ENCODE measurements at places on chromosomes 12 and 14.

DNA sequence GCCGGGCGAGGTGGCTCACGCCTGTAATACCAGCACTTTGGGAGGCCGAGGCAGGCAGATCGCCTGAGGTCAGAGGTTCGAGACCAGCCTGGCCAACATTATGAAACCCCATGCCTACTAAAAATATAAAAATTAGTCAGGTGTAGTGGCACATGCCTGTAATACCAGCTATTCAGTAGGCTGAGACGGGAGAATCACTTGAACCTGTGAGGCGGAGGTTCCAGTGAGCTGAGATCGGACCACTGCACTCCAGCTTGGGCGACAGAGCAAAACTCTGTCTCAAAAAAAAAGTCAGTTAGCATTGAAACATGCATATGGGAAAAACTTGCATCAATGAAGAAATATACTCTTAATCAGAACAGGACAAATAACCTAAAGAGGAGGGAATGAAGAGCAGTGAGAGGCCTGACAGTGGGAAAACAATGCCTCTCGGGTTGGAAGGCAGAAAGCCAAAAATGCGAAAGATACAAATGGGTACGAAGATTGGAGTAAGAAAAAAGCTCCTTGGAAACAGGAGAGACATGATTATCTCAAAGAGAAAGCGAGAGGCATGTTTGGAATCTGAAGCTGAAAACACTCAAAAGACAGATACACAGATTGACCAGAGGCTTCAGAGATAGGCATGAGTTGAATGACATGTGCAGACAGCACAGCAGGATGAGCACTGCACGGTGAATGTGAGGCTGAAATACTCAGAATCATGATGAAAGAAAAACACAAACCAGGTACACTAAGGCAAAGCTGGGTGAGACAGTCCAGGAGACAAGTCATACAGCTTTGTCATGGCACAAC, 30.6 kb downstream of the RESF1 start:
- DNase-seq: no peak

- DNase-seq: no peak
These were observed 6.9 kb upstream of the SPRYD4 start for GRCh38 chr12:56461235-56462159.

GRCh38 chr12:94269316-94269999, 121.1 kb downstream of the PLXNC1 start:
- no peak for DNase-seq

DNA sequence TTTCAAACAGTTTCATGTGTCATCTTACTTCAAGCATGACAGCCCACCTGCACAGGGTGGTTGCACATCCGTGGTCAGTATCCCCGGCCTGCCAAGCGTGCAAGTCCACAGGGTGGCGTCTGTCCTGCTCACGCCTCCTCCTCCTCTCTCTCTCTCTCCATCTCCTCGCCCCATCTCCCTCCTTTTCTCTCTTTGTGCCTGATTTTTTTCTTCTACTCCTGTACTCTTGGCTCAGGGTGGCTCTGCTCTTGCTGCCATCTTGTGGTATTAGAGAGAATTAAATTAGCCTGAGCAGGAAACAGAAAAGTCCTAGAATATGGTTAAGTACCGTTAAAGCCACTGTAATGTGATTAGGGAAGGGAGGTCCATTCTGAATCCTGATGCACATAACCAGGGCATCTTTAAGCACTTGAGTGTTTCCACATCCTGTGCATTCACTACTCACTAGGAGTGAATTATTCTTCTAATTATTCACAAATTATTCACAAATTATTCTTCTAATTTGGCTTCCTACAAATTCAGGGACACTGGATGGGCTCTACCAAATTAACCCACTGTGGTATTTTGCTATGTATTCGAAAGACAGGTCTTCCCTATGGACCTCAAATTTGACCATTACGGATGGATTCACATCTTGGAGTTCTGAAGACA, 25.5 kb upstream of the DTX1 start:
- no peak for DNase-seq

GRCh38 chr12:38761636-38762342, 143.6 kb downstream of the CPNE8 start:
- DNase-seq: no peak

- no peak for DNase-seq
These were observed 18.9 kb downstream of the IGF1 start for GRCh38 chr12:102461501-102461900.

- DNase-seq: no peak
These were observed 12.6 kb upstream of the DIO2 start for GRCh38 chr14:80223696-80224465.

DNA sequence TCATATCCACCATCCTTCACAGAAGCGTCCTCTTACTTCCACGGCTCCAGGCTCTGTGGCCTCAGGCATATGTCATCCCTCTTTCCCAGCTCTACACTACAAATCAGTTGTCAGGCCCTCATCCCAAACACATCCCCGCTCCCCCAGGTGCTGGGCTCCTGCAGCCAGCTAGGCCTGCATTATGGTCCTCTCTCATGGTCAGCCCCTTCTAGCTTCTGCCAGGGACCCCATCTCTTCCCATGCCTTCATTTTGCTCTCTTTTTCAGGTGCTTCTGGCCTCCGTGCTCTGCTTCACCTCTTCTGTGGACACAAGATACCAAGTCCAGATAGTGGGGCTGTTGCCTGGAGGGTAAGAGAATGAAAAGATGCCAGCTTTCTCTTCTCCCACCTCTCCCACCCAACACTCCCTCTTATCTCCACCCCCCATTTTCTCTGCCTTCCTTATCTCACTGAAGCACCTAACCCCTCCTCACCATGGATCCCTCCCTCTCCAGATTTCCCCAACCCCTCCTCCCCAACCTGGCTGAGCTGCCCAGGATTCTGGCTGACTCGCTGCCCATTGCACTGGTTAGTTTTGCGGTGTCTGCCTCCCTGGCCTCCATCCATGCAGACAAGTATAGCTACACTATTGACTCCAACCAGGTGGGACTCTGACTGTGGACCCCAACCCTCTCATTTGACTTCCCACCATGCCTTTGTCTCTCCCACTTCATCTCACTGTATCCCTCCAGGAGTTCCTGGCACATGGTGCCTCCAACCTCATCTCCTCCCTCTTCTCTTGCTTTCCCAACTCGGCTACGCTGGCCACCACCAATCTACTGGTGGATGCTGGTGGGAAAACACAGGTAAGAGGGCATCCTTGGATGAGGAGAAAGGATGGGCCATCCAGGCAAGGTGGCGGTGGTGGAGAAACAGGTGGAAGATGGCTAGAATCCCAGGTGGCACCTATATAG, 10.4 kb downstream of the B4GALNT1 start:
- no peak for DNase-seq

DNA sequence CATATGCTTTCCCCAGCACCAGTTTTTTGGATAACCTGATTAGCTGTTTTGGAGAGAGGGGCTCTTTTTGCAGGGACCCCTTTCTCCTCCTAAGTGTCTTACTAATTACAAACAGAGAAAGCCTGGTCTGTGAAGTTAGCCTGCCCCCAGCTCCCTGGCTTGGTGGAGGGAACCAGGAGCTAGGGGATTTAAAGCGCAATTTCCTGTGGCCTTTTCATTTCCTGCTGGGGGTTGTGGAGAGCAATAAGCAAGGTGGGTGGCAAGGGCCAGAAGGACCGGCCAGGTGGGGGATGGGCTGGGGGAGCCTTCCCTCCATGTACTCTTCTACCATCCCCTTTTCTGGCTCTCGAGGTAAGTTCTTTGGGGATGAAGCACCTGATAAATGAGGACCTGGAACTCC, 4.1 kb upstream of the CISTR start:
- DNase-seq: no peak

DNA sequence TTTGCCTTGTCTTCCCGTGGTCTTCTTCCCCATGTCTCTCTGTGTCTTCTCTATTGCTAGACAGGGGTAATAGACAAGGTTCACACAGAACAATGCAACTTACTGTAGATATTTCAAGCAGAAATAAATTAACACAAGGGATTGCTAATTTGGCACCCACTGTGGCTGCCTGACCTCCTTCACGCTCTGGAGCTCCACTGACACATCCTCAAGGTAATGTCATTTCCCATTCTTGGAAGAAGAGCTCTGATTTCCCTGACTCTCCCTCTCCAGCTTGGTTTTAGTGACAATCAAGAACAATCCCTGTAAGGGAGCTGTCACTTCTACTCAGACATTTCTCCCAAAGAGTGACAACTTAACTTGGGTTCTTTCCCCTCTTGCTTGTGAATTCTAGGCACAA, 105.4 kb upstream of the NAP1L1 start:
- DNase-seq: no peak

GRCh38 chr12:106079148-106079738, 59.5 kb downstream of the NUAK1 start:
- DNase-seq: no peak

DNA sequence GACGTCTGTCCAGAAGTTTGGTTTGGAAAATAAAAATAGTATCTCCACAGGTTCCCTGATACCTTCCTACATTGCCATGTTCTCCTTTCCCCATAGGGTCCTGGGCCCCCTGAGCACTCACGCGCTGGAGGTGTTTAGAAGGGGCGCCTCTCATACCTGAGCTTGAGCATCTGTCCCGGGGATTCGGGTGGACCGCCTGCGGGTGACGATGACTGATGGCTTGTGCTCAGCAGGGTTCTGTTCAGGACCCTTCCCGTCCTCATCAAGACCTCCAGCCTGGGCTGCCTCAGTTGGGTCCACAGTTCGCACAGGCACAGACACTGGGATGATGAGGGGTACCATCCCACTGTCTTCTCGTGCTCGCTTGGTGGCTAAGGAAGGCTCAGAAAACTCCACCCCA, 22.7 kb upstream of the PNMA1 start:
- DNase-seq: no peak

DNA sequence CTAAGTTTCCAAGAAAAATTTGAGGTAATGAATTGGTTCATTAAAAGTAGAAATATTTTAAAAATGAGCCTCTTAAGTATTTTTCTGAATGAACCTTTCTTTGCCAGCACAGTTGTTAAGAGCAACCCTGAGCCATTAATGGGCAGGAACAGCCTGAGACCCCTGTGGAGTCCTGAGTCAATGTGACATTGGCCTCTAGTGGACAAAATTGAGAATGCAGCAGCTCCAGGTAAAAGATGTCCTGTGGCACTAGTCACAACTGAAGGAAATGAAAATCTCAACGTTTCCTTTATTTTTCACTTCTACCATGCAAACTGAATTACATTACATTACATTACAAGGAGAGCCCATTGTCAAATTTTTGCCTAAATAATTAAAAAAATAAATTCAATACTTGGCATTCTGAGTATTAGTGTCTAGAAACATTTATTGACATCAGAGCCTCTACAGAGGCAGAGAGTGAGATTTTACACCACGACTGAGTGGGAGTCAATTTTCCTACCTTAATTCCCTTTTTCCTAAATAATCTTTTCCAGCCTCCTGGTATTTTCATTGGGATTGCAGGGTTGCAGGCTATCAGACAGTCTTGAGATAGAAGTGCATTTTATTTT, 135.7 kb downstream of the PPM1H start:
- peak; percentile 17 for DNase-seq

- no peak for DNase-seq
These were observed 3.2 kb downstream of the SIX6 start for GRCh38 chr14:60512126-60512525.

GRCh38 chr12:51820526-51821439, 27.7 kb downstream of the FIGNL2 start:
- DNase-seq: peak; percentile 75

DNA sequence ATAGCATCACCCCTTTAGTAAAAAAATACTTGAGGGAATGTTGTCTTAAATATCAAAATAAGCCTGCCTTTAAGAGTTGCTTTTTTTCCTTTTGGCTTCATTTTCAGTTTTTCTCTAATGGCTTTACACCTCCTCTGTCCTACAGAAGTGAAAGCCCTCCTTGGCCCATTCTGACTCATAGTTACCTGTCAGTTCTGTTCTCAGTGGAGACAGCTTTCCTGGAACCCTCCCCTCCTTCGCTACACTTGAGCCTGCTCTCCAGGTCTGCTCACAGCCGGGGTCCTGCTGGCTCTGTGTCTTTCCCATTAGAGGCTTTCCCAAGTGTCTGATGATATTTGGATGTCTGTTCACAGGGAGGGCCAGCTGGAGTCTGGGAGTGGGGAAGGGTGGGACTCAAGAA, 84.0 kb downstream of the PELI2 start:
- DNase-seq: no peak

DNA sequence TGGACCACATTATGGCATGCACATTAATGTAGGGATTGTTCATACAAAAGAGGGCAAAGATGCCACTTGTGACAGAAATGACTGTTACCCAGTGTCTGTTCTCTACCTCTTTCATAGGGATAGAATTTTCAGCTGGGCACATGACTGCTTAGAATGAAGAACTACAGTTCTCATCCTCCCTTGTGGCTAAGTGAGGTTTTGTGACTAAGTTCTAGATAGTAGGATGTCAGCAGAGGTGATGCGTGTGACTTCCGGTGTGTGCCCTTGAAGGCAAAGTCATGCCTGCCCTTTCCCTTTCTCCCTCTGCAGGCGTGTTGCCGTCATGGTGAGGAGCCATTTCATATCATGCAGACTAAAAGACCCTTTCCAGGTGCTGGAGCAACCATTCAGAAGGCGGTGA, 99.3 kb downstream of the CACNA1C start:
- DNase-seq: no peak

- DNase-seq: no peak
These were observed 58.0 kb downstream of the ZNF664 start for GRCh38 chr12:124031058-124031457.

DNA sequence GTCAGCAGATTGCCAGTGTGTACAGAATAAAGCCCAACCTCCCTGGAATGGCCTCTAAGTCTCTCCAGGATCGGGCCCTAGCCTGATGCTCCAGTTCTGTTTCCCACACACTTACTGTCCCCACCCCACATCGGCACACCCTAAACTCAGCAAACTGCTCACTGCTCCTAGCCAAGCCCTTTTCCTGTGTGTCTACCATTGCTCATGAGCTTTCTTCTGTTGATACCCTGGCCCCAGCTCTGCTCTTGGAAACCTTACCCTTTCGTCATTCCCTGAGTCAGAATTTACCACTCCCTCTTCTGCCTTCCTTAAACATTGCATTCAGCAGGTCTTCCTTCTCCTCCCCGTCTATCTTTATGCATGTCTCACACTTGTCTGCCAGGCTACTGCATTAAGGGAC, 158.9 kb downstream of the TMX1 start:
- DNase-seq: no peak

GRCh38 chr14:30874999-30875787, 834 bp downstream of the COCH start:
- DNase-seq: no peak

DNA sequence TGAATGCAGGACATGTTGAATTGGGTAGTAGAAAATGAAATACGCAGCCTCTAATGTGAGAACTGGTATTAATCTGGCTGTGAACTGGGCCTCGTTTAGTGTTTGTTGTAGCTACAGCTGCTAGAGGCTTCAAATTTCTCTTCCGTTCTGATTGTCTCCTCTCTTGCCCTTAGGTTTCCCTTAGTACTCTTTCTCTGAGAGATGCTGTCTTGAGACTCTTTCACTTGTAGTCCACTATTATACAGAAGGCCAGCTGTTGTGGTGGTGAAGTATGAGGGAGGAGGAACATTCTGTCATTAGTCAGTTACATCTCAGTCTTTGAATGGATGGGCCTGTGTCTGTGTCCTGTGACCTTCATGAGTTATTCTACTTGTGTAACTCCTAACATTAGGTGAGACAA, 322.0 kb downstream of the TMTC2 start:
- no peak for DNase-seq
